ENCODE measurements at places on chromosomes 13 and 19. TPM values are rescaled to one million over a fixed set of nuclear protein-coding genes. Genes with fewer than 3 reads are reported as not detected.

GRCh38 chr13:20340759-20341171 is 108.6 kb upstream of the GJB6 start:
- H3K27ac ChIP-seq, result no peak overlapping the region
- DNase-seq, result no peak
- H3K36me3 ChIP-seq, result no peaks in the 10 kb centered on the region
- H3K4me1 ChIP-seq, result no peaks in the 10 kb centered on the region
- no peaks in the 10 kb centered on the region for H3K27me3 ChIP-seq
- no peak overlapping the region for H3K4me3 ChIP-seq

GRCh38 chr19:9885077-9885552 is 50.0 kb downstream of the PIN1 start:
- H3K36me3 ChIP-seq, result no peaks in the 10 kb centered on the region
- H3K27ac ChIP-seq, result no peak overlapping the region
- no peaks in the 10 kb centered on the region for H3K4me1 ChIP-seq
- no peak for DNase-seq
- H3K4me3 ChIP-seq, result no peak overlapping the region

- H3K27ac ChIP-seq, result no peak overlapping the region
- no peak overlapping the region for H3K4me3 ChIP-seq
- peaks cover 31% of the 10 kb centered on the region for H3K4me1 ChIP-seq
- no peaks in the 10 kb centered on the region for H3K27me3 ChIP-seq
Measured at GRCh38 chr19:18488838-18489626, 32.8 kb downstream of the ELL start.

GRCh38 chr19:51098365-51099046 is 9.7 kb downstream of the CTU1 start:
- no peaks in the 10 kb centered on the region for H3K36me3 ChIP-seq
- no peak overlapping the region for H3K27ac ChIP-seq
- no peak for DNase-seq
- H3K4me3 ChIP-seq, result no peak overlapping the region
- no peaks in the 10 kb centered on the region for H3K27me3 ChIP-seq

- H3K36me3 ChIP-seq, result peaks cover 27% of the 10 kb centered on the region
- no peak for DNase-seq
- H3K27ac ChIP-seq, result no peak overlapping the region
- H3K4me3 ChIP-seq, result no peak overlapping the region
Measured at GRCh38 chr19:46608178-46608577, 7.0 kb downstream of the CALM3 start.

- no peak for DNase-seq
- no peaks in the 10 kb centered on the region for H3K27me3 ChIP-seq
- no peak overlapping the region for H3K4me3 ChIP-seq
- peaks cover 14% of the 10 kb centered on the region for H3K4me1 ChIP-seq
Measured at GRCh38 chr19:33294058-33294798, 8.1 kb downstream of the CEBPA start.

DNA sequence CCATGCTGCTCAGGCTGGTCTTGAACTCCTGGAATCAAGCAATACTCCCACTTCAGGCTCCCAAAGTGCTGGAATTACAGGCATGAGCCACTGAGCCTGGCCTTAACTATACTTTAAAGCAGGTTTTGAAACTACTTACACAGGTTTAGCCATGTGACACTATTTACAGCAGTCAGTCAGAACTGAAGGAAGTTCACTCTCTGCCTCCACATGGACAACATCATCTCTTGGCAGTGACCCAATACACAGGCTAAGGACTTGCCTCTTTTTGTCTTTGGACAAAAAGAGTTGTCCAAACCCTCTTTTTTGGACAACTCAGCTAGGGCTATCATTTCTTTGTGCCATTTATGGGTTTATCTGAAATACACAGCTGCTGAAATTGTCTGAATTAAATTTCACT is 89.0 kb upstream of the CLDN10 start:
- no peak overlapping the region for H3K27ac ChIP-seq
- DNase-seq, result no peak
- no peaks in the 10 kb centered on the region for H3K27me3 ChIP-seq

The CEP89 gene
- total RNA-seq, result 11.0 TPM

Measured in pancreas (tissue), 10 donors.